ENCODE measurements at places on chromosomes 1 and 21.
A peak's percentile ranks its signal among the peaks of the same experiment; 100 is the strongest.

DNA sequence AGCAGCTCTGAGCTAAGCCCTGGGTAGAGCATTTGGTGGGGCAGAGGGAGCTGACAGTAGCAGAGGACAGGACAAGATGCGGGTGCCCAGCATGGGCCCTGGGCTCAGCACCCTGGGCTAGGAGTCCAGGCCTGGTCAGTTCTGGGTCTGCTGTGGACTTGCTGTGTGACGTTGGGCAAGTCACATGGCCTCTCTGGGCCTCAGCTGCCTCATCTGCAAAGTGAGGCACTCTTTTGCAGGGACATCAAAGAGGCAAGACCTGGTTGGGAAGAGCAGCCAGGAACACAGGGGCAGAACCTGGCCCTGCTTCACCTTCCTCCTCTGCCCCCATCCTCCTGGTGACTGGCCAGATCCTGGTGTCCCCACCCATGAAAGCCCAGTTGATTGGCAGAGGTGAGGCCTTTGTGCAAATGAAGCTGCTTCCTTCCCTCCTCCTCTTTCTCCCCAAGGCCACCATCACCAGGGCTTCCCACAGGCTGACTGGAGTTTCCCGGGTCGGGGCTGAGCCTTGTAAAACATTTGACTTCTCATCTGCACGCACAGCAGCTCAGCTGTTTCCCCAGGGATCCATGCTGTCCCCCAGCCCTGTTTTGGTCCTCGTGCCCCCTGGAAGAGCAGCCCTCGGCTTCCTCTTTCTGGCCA is 350.5 kb downstream of the MATN1 start:
- no peak for DNase-seq

DNA sequence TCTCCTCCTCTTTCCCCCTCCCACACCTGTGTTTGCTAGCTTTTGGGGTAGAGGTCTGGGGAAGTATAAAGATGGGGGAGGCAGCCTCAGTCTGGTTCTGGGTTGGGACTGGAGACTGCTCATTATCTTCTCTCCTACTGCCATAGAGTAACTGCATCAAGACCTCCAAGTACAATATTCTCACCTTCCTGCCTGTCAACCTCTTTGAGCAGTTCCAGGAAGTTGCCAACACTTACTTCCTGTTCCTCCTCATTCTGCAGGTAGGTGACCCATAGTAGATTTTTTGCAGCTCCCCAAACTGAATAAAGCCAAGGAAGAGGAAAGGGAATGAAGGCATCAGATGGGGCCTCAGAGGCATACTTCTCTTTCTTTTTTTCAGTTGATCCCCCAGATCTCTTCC is 5.3 kb downstream of the ATP8B2 start:
- no peak for DNase-seq

DNA sequence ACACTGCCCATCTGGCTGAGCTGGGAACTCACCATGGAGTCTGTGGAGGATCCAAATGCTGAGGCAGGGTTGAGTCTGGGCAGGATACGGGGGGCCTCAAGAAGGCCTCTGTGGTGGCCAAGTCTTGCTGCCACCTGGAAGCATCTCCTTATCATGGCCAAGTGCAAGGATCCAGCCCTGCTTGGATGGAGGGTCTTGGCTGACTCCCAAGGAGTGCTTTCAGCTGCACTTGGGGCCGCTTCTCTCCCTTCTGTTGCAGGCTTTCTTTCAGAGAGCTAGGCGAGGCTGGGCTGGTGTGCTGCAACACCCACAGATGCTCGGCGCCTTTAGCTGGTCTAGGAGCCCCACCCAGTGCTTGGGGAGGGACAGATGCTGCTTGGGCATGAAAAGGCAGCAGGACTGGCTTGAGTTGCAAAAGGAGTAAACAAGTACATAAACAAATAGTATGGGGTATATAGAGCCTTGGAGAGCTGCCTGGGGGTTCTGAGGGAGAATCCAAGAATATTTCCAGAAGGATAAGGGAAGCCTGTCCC is at the start of gene THEM5:
Gene THEM5, minus strand, starts transcription at position 302 of the 533 bp plus-strand sequence. Its CDS starts 147 bp downstream, at position 155.
- DNase-seq = no peak

- no peak for DNase-seq
Measured at GRCh38 chr1:112748396-112748795, 33.3 kb upstream of the PPM1J start.

GRCh38 chr21:37770461-37770860 is 145.8 kb downstream of the KCNJ6 start:
- DNase-seq = no peak

- no peak for DNase-seq
Measured at GRCh38 chr21:33514229-33514628, 22.7 kb upstream of the DNAJC28 start.

- DNase-seq = no peak
Measured at GRCh38 chr1:198054510-198054909, 102.3 kb upstream of the NEK7 start.

- DNase-seq = no peak
Measured at GRCh38 chr1:54012008-54012325, 6.0 kb downstream of the LDLRAD1 start.

DNA sequence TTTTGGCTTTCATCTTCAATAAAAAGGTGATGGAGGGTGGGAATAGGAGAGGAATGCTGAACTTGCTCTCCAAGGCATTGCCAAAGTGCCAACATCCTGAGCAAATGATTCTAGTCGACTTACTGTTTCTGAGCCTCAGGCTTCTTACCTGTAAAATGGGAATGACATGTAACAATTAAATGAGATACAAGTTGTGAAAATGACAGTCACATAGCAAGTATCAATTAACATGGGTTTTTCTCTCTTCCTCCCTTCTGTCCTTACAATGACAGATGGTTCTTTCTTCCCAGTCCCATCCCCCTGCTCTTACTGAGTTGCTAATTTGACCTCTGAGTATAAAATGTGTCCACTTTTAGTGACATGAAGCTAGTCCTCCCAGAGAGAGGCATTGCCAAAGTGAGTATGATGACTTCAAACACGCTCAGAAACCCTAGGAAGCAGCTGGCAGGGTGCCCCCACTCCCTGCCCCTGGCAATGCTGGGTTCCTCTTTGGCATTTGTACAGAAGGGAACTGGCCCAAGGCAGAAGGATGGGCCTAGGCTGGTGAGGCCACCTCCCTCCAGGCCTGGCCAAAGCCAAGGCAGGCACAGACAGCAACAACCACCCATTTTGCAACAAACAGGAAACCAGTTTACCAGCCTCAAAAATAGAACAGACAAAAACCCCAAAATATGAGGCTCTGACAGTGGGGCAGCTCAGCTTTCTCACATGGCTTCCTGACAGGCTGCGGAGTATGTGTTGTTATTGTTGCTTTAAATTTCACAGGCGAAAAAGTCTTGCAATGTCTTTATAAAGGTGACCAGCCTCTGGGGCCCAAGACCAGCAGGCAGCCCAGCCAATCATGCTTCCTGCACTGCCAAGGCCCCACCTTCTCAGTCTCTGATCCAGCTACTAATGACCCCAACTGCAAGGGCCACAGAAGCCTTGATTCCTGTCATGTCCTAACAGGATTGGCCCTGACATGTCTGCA is 115.9 kb downstream of the HIVEP3 start:
- DNase-seq = no peak

- no peak for DNase-seq
Measured at GRCh38 chr1:99538618-99538956, 107.3 kb upstream of the PALMD start.

DNA sequence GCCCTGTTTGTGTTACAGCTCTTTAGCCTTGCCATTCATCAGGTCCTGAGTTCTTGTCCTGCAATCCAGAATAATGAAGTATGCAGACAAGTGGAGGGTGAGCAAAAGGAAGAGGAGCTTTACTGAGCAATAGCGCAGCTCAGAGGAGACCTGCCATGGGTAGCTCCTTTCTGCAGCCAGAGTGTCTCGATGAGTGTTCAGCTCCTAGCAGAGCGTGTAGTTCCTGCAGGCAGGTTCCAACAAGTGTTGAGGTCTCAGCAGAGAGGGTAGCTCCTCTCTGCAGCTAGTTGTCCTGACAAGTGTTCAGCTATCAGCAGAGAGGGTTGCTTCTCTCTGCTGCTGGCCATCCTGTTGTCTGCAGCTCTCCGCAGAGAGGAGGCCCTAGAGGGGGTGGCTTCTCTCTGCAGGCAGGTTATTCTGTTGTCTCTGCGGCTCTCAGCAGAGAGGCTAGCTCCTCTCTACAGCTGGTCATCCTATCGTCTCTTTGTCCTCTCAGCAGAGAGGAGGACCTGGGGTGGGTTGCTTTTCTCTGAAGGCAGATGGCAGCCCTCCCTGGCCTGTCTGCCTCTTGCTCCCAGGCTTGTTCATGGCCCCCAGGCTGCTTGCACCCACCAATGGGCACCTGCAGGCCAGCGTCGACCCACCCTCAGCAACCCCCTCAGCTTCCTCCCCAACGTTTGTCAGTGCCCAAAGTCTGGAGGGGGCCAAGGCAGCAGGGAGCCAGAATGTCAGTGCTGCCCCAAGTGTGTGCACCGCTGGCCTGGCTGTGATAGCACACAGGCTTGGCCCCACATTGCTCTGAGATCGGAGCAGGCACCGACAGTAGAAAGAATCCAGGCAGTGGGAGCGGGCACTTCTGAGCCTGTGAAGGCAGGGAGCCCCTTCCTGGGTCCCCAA is 112.5 kb upstream of the RUNX3 start:
- DNase-seq = no peak

DNA sequence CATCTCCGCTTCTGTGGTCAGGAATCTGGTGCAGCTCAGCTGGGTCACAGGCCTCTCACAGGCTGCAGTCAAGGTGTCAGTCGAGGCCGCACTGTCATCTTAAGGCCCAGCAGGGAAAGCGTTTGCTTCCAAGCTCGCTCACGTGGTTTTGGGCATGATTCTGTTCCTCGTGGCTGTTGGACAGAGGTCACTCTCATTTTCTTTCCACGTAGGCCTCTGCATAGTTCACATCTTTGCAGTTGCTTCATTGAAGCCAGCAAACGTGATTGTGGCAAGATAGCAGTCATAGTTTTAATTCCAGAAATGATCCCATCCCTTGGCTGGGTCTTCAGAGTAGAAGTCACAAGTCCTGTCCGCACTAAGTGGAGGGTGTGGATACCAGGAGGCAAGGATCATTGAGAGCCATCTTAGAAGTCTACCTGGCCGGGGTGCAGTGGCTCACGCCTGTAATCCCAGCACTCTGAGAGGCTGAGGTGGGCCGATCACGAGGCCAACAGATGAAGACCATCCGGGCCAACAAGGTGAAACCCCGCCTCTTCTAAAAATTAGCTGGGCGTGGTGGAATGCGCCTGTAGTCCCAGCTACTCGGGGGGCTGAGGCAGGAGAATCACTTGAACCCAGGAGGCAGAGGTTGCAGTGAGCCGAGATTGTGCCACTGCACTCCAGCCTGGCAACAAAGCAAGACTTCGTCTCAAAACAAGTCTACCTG is 24.5 kb downstream of the NECAP2 start:
- no peak for DNase-seq

- no peak for DNase-seq
Measured at GRCh38 chr1:172468296-172468695, 24.4 kb upstream of the PIGC start.

- DNase-seq = no peak
Measured at GRCh38 chr1:15132965-15133364, 20.6 kb upstream of the TMEM51 start.

DNA sequence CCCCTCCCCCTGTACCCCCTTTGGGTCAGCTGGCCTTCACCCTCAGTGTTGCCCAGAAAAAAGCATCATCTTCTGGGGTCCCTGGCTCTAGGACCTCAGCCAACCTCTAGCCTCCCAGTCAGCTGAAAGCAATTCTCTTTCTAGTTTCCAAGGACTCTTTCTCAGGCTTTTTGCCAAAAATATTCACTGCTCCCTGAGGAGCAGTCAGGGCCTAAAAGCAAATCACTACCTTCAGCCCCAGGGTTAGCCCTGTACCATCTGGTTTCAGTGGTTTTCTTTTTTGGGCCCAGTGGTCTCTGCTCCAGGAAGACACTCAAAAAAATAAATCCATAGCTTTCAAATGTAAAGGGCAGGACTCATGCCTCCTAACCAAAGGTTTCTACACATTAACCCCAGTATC is 3.1 kb upstream of the LMOD1 start:
- DNase-seq = no peak

DNA sequence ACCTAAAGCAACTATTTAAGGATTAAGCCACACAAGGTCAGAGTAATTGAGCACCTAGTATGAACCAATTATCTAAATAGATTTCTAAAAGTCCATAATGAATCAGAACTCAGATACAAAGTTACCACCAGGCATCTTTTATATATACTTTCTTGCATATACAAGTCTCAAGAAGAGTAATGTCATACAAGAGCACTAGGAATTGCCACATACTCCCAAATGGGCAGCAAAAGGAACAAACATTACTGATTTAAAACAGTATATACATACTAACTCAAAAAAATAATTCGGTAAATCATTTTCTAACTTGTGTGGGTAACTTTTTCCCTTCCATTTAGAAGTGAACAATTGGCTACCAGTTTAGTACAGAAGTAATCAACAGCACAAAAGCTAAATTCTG is 22.1 kb downstream of the SERBP1 start:
- DNase-seq = no peak

GRCh38 chr1:172976222-172977041 is 74.3 kb downstream of the TNFSF18 start:
- DNase-seq = peak; percentile 68

DNA sequence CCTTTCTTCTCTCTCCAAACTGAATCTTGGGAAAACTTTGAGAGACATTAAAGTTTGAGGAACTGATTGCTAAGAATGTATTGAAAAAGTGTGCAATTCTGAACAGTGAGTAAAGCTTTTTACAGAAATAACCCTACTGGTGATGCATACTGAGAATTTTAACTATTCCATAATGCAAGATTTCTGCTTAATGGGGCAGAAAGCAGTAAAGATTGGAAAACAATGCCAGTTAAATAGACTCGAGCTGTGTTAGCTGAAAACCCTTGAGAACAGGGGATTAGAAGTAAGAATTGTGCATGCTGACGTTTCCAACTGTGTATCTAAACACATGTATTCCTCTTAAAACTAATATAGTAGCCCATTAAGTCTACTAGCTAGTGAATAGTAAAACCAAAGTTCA is 1500.2 kb upstream of the PRMT6 start:
- peak; percentile 12 for DNase-seq

- no peak for DNase-seq
Measured at GRCh38 chr1:241253471-241253870, 103.5 kb downstream of the RGS7 start.

DNA sequence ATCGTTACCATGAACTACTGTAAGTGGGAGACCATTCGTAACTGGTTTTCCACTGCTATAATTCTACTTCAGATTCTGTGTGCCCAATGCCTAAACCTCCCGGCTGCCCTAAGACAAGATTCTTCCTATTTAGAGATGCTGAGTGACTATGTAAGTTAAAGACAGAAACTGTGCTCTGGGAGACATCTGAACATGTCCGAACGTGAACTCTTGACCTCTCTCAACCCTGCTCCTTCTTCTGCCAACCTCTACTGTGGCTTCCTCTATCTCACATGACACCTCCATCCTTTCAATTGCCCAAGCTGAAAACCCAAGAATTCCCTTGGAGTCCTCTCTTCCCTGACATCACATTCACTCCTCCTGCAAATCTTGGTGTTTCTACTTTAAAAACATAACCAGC is 182.9 kb downstream of the AKT3 start:
- DNase-seq = no peak

All from kidney (tissue), 22 donors.